ENCODE measurements at places on chromosomes 3 and 15.
A peak's percentile ranks its signal among the peaks of the same experiment; 100 is the strongest.

- no peak for DNase-seq
Observed at GRCh38 chr15:63973212-63974009, 72.9 kb downstream of the DAPK2 start.

DNA sequence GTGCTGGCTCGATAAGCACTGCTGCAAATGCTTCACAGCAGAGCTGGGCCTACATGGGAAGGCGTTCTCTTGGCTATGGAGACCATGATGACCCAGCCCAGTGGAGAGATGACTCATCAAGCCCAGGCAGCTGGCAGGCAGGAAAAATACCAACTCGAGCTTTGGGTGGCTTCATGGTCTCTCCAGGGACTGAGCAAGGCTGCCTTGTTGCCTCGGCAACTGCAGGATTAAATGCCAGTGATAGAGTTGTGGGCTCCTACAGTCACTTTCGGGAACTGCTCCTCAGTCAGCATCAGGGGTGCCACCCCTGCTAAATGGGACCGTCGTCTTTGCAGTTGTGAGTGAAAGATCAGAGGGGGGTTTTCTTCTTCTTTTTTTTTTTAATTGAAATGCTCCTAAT is 54.6 kb upstream of the MYZAP start:
- no peak for DNase-seq

GRCh38 chr3:156920399-156920798 is 94.2 kb downstream of the LEKR1 start:
- DNase-seq, result no peak

DNA sequence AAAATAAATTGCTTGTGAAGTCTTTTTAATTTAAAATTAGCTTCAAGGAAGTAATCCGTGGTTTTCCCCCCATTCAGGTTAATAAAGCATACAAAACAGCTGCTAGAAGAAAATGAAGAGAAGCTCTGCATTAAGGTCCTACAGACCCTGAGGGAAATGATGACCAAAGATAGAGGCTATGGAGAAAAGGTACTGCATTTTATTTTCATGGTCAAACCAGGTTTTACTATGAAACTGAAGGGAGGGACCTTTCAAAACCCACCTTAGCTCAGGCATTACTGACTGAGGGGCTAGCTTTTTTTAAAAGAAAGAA is 218.5 kb downstream of the ITPR1 start:
- no peak for DNase-seq

DNA sequence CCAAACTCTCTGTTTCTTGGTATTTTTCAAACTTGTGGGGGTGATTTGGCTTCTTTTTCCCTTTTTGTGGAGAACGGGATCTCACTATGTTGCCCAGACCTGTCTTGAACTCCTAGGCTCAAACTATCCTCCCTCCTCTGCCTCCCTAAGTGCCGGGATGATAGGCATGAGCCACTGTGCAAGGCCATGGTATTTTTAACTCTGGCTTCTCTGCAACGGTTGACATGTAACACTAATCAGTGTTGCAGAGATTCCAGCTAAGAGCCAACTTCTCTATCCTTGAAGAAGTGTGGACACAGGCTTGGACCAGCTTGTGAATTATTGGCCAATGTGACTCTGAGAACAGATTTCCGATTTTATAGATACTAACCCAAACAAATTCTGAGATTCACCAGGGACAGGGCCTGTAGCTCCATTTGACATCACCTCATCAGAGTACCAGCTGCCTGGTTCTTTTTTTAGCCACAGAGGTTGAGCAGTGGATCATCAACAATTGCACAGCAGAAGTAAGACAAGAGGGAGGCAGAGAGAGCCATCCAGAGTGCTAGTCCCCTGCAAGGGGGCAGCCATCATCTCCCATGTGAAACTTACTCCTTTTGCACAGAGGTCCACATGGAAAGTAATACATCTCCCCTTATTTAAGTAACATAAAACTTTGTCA is 98.1 kb upstream of the SYNPR start:
- DNase-seq, result no peak

GRCh38 chr3:79871656-79872055 is 103.9 kb upstream of the ROBO1 start:
- no peak for DNase-seq

GRCh38 chr3:49718858-49719213 is 648 bp downstream of the AMIGO3 start:
- no peak for DNase-seq

DNA sequence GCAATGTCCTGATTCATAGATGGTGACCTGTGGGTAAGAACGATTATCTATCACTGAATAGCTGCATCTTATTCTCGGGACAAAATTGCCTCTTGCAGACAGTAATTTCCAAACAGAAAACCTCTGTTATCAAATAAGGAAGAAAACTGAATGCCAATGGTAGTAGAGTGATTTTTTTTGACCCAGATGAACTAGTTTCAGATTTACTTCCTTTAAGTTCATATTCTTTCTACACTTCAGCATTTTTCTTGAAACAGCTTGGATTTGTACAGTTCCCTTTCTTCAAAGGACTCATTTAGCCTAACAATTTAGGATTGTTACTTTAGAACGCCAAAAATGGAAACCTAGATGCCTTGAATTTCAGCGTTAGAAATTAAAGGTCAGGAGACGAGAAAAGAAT is 14.6 kb downstream of the ETV5 start:
- DNase-seq, result no peak

GRCh38 chr15:96801576-96802150 is 471.2 kb downstream of the NR2F2 start:
- no peak for DNase-seq

- DNase-seq, result no peak
Observed at GRCh38 chr3:38740537-38740936, 75.5 kb downstream of the SCN10A start.

DNA sequence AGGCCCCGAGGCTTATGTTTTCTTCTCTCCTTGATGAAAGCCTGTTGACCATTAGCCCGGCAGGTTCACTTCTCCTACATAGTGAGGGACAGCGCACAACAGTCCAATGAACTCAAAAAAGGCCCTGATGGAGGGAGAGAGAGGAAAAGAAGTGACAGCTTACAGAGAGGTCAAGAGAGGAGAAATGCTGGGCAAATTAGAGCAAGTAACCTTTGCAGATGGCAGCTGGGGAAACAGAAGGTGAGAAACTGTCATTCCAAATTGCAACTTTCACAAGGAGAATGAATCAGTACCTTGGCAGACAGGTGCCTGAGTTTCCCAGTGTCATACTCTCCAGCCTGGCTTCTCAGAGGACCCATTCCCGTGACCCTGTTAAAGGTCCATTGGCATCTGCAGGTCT is 252.0 kb downstream of the EPHB1 start:
- no peak for DNase-seq

DNA sequence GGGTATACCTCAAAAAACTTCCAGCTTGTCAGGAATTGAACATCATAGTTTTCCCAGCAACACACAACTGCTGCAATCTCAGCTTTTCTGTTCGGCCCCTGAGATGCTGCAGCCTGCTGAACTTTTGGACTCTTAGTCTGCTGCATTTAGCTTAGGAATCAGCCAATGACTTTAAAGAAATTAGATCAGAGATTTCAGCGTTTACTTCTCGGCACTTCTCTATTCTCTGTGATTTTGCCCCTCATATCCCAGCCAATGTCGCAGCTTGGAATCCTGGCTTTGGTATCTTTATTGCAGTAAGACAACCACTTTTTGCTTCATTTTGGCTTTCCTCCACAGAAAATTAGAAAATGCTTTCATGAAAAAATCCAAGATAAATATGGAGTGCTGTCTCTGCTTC is 86.3 kb upstream of the MCTP2 start:
- no peak for DNase-seq

- no peak for DNase-seq
Observed at GRCh38 chr15:97966924-97967620, 6.6 kb downstream of the ARRDC4 start.

DNA sequence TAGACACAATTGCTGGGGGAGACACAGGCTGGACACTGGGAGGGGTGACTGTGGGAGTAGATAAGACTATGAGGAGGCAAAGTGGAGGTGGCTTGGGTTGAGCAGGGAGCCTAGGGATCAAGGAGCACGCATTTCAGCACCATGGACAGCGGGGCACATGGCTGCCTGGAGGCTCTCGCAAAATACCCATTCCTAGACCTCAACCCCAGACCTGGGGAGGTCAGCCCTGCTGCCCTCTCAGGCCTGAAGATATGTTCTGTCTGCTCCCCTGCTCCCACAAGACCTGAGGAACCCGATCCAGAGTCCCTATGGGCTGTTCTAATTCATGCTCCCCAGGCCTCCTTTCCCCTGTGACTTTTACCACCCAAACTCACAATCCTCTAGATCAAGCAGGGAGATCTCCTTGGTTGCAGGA is 16.0 kb upstream of the CPEB1 start:
- no peak for DNase-seq

DNA sequence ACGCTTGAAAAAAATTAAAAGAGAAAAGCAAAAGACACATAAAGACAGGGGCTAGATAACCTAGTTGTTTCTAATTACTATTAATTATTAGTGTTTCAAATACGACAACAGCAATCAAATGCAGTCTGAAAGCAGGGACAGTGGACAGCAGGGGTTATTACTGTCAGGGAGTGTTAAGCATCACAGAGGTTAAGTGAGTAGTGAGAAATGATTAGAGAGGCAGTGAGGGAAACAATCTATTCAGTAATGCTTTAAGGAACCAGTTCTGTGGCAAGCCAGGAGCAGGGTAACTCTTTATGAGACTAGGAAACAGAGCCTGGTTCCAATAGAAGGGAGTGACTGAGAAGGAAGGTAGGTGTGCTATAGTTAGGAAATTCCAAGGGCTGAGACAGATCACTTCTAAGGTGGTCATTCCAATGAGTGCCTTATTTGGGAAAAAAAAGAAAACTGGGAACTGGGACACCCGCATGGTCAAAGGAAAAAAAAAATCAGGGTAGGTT is 15.0 kb downstream of the RYK start:
- DNase-seq, result no peak

DNA sequence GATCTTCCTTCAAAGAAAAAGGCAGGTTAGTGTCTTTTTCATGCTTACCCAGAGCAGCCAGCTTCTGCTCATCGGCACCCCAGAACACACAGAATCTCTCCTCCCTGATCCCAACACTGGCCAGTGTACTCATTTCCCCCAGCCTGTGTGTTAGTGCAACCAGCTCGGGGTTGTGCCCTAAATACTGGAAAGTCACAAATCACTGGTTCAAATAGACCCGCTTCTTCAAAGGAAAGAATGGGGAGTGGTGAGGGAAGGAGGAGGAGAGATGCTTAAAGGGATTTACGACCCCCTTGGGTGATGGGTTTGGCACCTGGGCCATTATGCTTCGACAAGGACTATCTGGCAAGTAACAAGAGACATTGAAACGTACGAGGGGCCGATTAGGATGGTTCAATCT is 114.0 kb downstream of the FOXB1 start:
- no peak for DNase-seq

- DNase-seq, result no peak
Observed at GRCh38 chr15:76626611-76627010, 278.5 kb downstream of the SCAPER start.

DNA sequence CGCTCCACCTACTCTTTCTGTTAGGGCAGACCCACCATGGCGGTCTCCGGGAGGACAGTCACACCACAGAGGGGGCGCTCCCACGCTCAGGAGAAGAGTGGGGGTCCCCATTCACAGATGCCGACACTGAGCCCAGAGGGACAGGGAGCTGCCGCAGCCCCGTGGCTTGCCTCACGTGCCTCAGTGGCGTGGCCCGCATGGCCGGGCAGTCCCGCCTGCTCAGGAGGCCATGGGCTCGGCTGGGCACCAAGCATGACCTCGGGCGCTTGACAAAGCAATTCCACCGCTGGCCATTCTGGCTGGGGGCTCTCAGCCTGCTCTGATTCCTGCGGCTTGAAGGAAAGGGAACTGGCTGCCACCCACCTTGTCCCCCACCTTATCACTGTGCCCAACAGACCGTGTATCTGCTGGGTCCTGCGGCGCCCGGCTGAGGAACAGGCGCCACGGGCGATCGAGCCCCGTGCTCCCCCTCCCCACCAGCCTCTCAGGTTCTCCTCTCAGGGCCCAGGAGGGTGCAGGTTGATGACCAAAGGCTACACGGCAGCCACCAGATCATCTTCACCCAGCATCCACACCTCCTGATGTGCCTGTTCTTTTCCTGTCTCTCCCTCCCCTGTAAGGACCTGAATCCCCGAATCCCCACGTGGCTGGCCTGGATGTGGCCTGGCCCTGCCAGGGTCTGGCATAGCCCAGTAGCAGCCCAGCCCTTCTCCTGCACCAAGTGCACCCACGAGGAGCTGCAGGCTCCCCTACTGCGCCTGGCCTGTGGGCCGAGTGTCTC is 20.7 kb downstream of the CYFIP1 start:
- DNase-seq, result no peak

DNA sequence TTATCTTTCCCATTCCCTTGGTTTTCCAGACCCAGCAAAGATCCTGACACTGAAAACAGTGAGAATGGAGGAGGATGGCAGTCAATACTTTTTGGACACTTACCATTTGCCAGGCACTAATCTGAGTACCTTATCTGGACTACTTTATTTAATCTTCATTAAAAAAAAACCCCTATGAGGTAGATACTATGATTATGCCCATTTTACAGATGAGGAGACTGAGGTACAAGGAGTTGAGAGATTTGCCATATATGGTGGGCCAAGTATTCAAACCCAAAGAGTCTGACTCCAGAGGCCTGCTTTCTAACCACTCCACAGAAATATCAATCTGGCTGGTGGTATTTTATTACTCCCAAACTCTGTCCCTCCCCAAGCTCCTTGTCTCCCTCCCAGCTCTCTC is 19.6 kb downstream of the HCN4 start:
- DNase-seq, result no peak

DNA sequence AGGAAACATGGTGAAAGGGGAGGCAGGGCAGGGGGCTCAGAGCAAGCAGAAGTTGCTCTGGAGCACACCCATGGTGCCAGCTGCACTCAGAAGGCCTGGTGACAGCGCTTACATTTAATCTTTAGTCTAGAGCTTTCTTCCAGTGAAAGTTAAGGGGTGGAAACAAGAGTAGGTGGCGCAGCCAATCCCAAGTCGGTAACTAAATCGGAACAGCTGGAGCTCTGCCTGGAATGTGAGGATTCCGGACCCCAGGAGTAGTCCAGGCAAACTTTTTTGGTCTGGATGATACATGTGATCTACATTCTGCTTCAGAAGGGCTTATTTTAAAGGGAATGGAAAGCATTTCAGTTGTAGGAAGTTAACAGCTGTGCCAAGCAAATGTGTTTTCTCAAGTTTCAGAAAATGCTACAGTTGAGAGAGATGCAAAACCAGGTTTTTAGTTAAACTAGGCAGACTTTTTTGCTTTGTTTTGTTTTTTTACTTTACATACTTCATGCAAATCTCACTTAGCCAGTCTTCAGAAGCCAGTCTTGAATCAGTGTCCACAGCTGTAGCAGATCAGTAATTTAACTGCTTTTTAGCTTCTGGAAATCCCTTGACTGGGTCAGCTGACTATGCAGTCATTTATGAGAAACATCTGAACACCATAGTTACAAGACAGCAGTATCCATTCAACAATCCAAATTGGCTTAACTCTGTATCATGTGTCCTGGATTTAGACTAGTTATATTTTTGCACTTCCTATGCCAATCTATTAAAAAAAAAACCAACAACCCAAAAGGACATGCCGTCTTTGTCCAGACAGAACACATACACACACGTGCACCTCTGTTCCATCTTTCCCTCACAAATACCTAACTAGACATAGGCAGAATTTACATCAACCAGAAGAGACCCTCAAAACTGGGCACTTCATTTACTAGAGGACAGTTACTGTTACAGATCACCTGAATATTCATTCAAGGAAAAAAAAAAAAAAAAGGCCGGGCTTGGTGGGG is 33.2 kb downstream of the ZNF106 start:
- DNase-seq, result no peak

- peak; percentile 78 for DNase-seq
Observed at GRCh38 chr3:13495921-13496723, 16.0 kb downstream of the HDAC11 start.

GRCh38 chr3:126210606-126211005 is 30.2 kb upstream of the ALDH1L1 start:
- DNase-seq, result no peak
